ENCODE measurements at places on chromosomes 7 and 10. TPM values are rescaled to one million over a fixed set of nuclear protein-coding genes. Genes with fewer than 3 reads are reported as not detected.

GRCh38 chr7:80942261-80943041 is 23.6 kb upstream of the SEMA3C start:
- no peak overlapping the region for H3K4me3 ChIP-seq
- no peaks in the 10 kb centered on the region for H3K27me3 ChIP-seq
- no peak overlapping the region for H3K27ac ChIP-seq
- no peaks in the 10 kb centered on the region for H3K36me3 ChIP-seq
- DNase-seq: no peak
- H3K4me1 ChIP-seq: no peaks in the 10 kb centered on the region

GRCh38 chr10:3756360-3756740 is 28.7 kb downstream of the KLF6 start:
- no peak overlapping the region for H3K4me3 ChIP-seq
- H3K4me1 ChIP-seq: peaks cover 35% of the 10 kb centered on the region
- no peak overlapping the region for H3K27ac ChIP-seq
- H3K36me3 ChIP-seq: no peaks in the 10 kb centered on the region

DNA sequence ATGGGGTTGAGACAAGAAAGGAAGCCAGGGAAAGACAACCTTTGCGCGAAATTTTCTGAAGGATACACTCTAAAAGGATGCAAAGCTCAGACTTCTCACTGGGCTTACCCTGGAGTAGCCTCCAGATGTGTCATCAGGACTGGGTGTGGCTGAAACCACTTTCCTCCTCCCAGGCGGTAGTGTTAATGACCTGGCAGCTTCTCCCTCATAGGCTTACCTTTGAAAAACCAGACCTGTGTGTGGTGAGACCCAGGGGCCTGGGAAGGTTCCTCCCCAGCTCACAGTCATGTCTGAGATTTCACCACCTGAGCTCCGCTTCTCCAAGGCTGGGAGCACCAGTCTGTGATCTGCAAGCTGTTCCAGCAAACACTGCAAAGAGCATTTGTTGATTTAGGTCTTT is 93.7 kb downstream of the EPC1 start:
- H3K4me1 ChIP-seq: peaks cover 7% of the 10 kb centered on the region
- no peak for DNase-seq
- no peak overlapping the region for H3K27ac ChIP-seq
- H3K36me3 ChIP-seq: no peaks in the 10 kb centered on the region
- H3K4me3 ChIP-seq: no peak overlapping the region

ACSM6 gene
- not detected for total RNA-seq

IKZF1 gene
- total RNA-seq: 225 TPM
